ENCODE measurements at places on chromosomes 1 and 21.

DNA sequence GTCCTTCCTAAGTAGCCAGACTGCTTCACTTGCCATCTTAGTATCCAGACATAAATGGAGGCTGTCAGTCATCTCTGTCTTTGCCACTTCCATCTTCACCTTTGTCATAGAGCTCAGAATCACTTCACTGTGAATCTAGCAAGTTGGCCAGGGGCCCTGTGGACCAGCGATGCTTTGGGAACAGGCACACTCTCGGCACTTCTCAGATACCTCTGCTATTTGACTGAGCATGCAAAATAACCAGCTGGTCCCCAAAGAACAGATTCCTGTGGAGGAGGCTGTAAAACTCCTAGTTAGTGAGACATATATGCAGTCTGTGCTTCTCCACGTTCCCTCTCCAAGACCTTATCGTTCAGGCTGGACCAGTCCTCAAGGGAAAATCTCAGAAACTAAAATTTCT is 76.8 kb upstream of the COA6 start:
- no peak for DNase-seq

- no peak for DNase-seq
These were observed 65.4 kb downstream of the MACF1 start for GRCh38 chr1:39269791-39270342.

GRCh38 chr1:19042675-19043578 is 86.5 kb upstream of the IFFO2 start:
- DNase-seq, result peak; percentile 41

DNA sequence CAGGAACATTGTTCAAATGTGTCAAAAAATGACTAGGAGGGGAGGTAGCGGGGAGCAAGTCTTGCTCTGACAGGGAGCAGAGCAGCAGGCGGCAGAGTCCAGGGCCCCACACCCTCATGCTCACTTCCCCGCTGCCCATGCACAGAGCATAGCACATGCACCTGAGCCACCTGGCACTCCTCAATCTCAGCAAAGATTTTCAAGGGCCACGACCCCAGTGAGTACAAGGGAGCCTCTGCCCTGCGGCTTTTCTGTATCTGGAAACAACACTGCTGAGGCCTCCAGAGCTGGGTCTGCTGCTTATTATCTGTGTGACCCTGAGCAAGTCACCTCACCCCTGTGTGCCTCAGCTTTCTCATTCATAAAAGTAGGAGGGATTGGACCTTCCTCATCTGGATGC is 1.1 kb upstream of the GJB3 start:
- DNase-seq, result no peak

GRCh38 chr1:46492269-46492853 is 2.7 kb downstream of the DMBX1 start:
- DNase-seq, result no peak

GRCh38 chr1:204758601-204759000 is 73.1 kb upstream of the LRRN2 start:
- DNase-seq, result no peak

DNA sequence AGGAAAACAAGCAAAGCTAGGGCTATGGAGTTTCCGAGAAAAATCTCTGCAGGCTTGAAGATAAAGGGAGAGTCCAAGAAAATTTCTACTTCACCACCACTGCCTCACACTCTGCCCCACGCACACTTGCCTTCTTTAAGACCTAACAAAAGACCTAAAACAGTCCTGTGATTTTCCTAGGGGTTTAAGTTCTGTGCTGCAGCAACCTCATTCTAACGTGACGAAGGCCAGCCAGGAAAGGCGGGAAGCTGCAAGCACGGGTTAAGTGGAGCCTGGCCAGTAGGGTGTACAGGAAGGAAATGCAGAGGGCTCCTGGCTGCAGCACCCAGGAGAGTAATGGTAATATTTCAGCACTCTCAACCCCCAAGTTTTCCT is 1.5 kb downstream of the SPATA6 start:
- peak; percentile 72 for DNase-seq

DNA sequence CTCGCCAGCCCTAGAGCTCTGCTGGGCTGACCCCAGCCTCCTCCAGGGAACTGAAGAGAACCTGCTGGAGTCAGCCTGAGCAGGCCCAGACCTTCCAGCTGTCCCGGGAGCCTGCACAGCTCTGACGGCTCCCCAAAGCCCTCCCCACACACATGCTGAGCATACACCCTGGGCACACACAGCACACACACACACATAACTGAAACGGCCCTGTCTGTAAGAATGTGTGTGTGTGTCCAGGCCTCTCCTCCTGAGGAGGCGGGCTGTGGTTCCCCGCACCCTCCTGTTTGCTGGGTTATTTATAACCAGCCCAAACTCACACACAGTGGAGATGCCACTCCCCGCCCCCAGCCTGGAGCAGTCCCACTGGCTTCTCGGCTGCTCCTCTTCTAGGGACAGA is 20.2 kb downstream of the SDC3 start:
- DNase-seq, result peak; percentile 75

- no peak for DNase-seq
These were observed 61.8 kb upstream of the PLD5 start for GRCh38 chr1:242586360-242586680.

- DNase-seq, result no peak
These were observed 31.2 kb downstream of the PTPRU start for GRCh38 chr1:29267321-29268070.

DNA sequence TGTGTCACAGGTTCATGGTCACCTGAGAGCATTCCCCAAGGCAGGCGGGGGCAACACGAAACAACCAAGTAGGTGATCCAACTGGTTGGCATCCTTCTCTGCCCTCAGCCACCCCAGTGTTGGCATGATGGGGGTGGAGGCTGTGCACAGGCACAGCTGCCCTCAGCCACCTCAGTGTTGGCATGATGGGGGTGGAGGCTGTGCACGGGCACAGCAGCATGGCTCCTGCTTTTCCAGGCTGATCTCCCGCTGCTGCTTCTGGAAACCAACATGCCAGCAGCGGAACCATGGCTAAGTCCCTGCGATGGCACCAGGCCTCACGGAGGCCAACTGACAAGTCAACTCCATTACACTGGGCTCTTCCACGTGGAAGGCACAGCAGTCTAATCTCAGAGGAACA is 447.8 kb downstream of the PTPRU start:
- no peak for DNase-seq

DNA sequence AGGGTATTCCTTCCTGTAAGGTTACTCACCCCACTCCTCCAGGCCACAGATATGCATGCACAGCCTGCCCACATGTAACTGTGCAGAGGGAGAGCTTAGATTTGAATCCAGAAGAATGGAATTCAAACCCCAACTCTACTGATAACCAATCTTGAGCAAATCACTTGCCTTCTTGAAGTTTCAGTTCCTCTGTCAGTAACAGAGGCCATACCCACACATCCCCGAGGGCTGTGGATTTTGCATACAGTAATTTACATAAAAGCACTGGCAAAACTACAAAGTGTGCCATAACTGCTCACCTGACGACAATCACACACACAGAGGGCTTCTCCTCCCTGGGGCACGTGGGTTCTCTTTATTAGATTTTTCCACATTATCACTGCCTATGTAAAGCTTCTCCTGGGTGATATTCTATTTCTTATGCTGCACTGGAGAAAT is 18.6 kb downstream of the CD247 start:
- DNase-seq, result no peak

DNA sequence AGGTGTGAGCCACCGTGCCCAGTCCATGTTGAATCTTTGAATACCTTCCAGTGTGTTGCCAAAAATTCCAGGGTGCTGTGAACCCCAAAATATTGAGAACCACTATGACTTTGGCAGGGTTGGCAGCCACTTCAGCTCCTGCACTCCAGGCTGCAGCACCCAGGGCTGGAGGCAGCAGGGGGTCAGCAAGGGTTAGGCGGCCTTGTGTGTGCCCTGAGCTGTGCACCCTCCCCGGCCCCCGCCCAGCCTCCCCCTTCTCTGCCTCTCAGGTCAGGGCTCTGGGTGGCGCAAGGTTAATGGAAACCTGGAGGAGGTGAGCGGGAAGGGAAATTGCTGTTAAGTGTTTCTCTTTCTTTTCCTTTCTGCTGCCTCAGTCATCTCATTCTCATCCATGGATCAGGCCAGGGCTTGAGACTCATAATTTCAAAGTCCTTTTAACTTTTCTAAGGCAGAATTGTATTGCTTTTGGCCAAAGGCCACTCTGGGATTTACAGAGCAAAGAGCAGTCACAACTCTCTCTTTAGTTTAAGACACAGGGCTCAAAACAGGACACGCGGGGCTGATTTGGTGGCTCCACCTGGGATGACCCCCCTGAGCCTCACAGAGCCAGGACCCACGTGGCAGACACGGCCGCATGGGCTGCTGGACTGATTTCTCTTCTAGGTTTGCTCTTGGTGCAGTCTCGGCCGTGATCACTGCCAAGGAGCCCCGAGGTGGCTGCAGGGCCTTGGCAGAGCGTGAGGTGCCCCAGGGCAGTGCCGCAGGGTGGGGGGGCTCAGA is 212.3 kb downstream of the PTPRU start:
- no peak for DNase-seq

DNA sequence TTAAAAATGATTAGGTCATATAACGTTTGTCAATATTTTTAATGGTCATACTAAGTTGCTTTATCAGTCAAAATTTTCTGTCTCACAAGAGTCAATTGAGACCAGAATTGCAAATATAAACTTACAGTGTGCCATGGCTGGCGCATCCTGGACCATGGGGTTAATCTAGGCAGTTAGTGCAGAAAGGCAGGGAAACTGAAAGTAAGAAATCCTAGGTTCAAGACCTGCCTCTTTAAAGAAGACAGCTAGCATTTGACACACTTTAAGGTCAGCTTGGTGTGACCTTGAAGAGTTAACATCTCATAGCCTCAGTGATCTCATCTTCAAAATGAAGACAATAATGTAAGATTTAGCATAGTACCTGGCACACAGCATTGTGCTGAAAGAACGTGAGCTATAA is 210.0 kb upstream of the DAB1 start:
- DNase-seq, result no peak

DNA sequence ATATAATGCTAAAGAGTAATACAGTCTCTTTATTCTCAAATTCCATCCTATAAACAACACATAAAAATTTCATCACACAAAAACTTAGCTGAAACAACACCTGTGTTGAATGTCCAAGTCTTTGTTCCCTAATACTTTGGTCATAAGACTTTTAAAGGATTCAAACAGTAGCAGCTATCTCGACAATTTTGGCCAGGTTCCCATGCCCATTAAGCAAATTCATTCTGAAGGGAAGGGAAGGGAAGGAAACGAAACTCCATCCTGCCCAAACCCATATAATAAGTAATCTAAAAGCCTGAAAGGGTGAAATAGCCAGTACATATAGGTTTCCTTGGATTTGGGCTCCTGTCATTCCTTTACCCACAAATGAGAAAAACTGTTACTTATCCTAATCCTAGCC is 7.5 kb downstream of the IVNS1ABP start:
- no peak for DNase-seq

DNA sequence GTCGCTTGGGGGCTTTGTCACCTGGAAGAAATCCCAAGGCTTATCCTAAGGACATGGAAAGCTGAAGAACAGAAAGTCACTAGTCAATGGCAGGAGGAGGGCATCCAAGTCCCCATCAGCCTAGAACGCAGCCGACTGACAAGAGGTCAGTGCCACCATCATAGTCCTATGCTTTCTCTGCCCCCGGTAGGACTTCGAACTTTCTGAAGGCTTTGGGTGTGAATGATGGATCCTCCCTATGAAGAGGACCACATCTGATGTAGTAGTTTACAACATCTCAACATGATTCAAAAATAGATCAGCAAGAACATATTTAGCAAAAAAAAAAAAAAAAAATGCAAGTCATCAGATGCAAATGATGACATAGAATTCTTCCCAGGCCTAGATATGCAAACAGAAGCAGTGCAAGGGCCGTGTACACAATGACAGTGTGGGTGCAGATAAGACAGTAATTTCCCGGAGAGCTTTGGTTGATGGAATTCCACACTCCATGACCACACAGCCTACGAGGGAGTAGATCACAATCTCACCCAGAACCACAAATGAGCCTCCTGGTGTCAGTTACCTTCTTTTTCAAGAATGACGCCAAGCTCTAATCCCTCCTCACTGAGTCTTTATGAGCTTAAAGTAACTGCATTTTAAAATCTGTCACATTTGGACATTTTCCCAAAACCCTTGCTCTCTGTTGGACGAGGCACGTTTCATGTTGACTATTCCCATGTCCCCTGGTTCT is 88.2 kb downstream of the PSMG1 start:
- DNase-seq, result no peak

DNA sequence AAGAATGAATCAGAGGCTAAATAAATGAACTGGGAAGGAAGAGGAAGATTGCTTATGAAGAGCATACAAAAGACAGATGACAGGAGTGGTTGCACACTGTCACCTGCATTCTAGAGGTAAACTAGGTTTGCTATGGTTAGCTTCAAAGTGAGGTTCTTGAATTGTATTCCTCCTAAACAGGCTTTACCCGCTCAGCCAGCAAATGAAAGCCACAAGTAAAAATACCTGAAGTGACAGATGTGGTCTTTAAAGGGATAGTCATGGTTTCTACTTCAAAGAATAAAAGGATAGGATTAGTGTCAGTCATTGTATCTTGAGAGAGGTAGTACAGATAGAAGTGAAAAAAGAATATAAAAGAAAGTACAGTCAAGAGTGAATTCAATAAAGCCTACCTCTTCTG is 32.4 kb upstream of the PRDX6 start:
- DNase-seq, result no peak

GRCh38 chr1:186566140-186566855 is 105.4 kb upstream of the PDC start:
- DNase-seq, result no peak
